ENCODE measurements at places on chromosomes 4 and X.
A peak's percentile ranks its signal among the peaks of the same experiment; 100 is the strongest.

DNA sequence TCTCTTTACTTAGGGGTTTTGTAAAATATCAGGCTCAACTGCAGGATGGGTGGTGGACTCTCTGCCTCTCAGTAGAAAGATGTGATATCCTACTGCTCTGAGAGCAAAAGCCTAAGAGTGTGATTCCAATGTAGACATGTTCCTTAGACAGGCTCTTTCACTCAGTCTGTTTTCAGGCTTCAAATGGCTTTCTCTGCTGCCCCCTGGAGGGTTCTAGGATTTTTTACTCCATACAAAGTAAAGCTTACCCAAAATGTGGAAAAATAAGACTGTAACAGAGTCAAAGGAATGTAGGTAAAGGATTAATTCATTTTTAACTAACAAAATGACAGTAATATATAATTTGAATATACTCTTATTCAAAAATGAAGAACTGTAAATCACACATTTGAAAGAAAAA is 32.1 kb downstream of the ZGRF1 start:
- DNase-seq: peak; percentile 38

DNA sequence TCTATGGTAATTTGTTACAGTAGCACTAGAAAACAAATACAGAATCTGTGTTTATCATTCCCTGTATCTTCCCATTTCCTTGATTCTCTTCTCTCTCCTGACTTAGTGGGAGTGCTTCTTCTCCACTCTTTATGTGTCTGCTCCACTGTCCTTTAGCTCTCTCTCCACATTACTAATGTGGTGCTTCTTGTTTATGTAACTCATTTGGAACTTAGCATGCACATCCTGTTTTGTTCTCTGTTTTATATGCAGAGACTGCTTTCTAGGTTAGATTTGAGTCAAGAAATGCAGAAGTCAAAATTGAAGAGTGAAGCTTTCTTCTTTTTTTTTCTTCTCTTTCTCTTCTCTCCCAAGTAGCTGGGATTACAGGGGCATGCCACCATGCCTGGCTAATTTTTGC is 25.9 kb downstream of the ADH1A start:
- DNase-seq: no peak

GRCh38 chrX:115719171-115719570 is 158.2 kb downstream of the PLS3 start:
- no peak for DNase-seq

GRCh38 chr4:41575665-41576064 is 37.7 kb downstream of the LIMCH1 start:
- DNase-seq: no peak

GRCh38 chrX:49934148-49934547 is 11.8 kb downstream of the CLCN5 start:
- no peak for DNase-seq

DNA sequence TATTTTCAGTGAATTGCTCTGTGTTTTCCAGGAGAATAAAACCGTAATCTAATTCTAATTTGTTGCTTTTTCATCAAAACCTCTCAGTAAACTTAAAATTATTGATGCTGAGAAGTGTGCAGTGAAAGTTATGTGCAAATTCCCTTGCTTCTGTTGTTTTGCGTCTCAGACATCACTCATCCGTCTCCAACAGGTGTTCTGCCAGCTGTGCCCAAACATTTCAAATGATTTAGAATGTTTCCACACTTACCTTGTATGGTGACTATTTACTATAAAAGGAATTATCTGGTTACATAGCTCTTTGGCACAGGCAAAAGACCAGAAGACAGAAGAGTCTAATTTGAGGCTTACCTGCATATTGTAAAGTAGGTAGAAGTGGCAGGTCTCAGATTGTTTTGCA is 184.0 kb downstream of the BMPR1B start:
- DNase-seq: no peak

GRCh38 chr4:166143227-166143626 is 270.2 kb downstream of the TLL1 start:
- peak; percentile 31 for DNase-seq

- no peak for DNase-seq
Observed at GRCh38 chr4:151753056-151753455, 7.8 kb downstream of the GATB start.

DNA sequence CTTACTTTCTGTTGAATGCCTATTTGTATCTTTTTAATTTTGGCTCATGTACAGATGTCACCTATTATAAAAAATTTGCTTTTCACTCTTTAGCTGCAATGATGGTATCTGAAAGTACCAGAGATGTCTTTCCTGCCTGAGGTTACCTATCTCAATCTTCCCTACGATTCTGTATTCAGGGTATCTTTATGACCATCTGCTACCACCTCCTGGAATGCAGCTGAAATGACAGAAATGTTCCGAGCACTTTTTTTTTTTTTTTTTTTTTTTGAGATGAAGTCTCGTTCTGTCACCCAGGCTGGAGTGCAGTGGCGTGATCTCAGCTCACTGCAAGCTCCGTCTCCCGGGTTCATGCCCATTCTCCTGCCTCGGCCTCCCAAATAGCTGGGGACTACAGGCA is 136.4 kb downstream of the REPS2 start:
- peak; percentile 1 for DNase-seq

DNA sequence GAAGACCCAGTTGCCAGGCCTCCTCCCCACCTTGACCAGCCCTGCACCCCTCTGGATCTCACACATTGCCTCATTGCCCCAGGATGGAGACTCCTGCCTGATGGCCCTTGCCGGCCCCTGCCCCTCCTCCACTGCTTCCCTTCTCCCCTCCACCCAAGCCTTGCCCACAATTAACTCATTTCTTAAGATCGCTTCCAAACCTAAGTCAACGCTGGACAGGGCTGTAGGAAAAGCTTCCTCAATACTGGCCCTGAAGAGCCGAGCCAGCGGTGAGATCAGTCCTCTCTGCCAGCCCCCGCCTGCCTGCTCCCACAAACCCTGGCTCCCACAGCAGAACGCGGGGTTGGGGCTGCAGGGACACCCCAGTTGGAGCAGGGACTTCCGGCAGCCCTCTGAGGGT is 7.5 kb upstream of the HAUS7 start:
- no peak for DNase-seq

GRCh38 chrX:53128097-53128749 is 34.3 kb downstream of the KANTR start:
- DNase-seq: no peak

DNA sequence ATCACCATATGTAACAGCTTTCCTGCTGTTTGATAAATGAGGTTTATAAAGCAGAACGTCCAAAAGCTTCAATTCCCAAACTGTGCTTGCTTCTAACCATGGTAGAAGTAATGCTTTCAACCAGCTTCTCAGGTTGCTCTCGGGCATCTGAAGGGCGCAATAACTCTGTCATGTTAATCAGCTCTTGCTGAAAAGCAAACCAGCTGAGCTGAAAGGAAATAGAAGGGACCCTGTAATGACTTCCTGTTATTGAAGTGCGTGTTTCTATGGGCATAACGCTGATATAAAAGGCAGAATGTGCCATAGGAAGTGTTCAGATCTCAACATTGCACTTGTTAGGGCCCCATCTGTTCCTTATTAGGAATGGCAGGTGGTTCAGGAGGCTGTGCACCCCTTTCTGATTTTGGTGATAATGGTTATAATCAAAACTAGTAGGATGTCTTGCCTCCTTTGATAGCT is 21.2 kb downstream of the HERC3 start:
- no peak for DNase-seq

- no peak for DNase-seq
Observed at GRCh38 chr4:125572601-125573000, 257.8 kb downstream of the FAT4 start.

DNA sequence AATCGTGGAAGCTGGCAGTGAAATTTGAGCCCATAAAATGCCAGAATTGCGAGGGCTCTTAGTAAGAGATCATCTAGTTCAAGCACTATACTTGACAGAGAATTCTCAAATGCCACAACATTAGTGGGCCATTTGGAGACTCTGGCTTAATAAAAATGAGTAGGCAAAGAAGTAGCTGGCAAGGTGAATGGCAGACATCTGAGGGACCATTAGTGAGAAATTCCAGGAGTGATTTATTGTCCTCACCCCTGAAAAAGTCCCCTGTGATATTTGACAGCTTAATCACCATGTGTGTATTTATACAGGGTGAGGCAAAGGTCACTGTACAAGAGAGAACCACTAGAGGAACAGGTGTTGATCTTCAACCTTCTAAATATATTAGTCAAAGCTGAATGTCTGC is 207.5 kb downstream of the CHRDL1 start:
- DNase-seq: no peak

DNA sequence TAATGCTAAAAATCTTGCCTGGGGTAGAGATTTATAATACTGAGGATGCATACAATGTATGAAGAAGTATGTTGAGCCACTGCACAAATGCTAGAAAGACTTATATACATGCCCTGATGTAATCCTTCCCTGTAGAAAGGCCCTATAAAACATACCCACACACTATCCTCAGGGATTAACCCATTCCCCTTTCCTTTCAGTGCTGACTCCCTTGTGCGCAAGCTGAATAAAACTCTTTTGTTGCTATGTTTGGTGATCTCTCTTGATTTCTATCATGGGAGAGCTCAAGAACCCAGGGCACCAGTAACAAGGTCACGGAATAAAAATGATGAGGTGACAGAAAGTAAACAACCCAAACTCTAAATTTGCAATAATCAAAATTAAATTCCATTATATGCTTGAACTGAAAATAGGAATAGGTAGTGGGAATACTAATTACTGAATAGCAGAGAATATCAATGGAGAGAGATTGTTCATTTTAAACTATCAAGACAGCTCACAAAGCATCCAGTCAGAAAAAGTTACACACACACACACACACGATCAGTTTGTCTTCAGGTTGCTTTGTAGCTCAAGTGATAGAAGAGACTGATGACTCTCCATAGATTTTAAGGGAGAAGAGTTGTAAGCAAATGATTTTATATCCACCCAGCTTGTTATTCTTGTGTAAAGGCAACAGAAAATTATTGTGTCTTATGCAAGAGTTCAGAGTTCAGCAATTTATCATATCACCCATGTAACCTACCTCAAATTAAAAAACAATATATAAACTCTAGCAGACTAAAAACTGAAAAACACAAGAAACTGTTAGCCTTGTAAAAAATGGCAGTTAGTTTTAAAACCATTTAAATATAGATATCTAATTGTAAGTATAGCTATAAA is 14.8 kb downstream of the TIGD2 start:
- DNase-seq: no peak

GRCh38 chrX:44949125-44949524 is 76.1 kb downstream of the KDM6A start:
- DNase-seq: no peak

DNA sequence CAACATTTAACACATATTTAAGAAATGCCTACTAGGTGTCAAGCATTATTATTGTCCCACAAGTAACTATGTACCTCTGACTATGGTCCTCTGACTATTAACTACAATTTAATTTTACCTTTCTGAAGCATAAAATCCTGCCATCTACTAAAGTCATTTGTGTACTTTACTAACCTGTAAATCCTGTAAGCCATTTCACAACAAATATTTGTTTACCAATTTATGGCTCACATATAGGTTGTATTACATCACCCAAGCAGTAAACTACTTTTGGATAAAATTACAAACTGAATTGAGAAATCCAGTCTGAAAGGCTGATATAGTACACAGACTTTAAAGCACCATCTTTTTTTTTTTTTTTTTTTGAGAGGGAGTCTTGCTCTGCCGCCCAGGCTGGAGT is 43.8 kb downstream of the CNGA1 start:
- no peak for DNase-seq

DNA sequence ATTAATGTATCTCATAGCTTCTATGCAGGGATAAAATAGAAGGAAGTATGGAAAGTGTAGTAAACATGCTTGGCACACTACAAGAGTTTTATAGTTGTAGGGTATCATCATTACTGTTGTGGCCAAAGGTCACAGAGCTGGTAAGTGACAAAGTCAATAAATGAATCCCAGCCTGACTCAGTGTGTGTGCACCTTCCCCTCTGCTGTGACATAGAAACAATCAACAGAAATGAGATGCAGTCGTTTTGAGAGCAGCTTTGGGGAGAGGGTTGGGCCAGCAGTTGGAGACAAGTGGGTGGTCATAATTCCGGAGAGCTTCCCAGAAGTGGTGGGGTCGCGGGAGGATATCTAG is 82.4 kb upstream of the RBPJ start:
- DNase-seq: no peak

DNA sequence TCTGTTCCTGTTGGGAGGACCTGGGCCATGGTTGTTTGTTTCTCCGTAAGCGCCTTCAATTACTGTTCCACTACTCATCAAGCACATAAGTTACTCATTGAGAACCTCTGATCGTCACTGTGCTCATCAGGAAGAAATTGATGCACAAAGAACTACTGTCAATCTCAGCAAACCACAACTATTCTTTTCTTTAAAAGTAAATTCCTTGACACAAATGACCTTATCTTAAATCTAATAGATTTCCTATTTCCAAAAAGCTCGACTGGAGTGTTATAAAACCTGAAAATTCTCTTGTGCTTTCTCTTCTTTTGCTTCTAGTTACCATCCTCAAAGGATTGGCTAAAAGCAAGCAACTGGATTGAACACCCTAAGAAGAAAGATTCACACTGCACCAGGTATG is at the start of gene MUC7:
Gene MUC7, plus strand, starts transcription at position 301 of the 400 bp plus-strand sequence. CDS start 1,825 bp downstream, outside the sequence.
- DNase-seq: no peak

- no peak for DNase-seq
Observed at GRCh38 chrX:8044947-8045346, 117.7 kb upstream of the PNPLA4 start.

DNA sequence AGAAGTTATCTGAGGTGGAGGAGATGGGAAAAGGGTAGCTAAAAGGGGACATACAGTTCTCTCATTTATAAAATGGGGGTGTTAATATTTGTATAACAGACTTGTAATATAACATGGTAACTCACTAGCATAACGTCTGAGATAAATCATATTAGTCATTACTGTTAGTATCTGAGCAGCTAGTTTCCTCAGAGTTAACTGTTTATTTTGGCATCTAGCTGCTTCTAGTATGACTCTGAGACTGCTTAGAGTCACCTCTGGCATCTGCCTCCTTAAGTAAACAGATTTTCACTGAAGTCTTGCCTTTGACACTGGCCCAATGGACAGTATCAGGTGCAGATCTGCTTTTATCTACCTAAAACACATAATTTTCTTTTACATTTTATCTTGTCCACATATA is 58.1 kb downstream of the SLC30A9 start:
- peak; percentile 38 for DNase-seq

All from HS-27A (cell line).